Activated CD4-positive, alpha-beta T cell treated with anti-CD3 and anti-CD28 coated beads, Interleukin-2, amount 50 U/mL, for 4 hours (primary cell): ENCODE measurements at places on chromosomes 7 and 10.

- no peak for DNase-seq
Measured at GRCh38 chr7:23115991-23116390, 10.4 kb downstream of the KLHL7 start.

- no peak for DNase-seq
Measured at GRCh38 chr10:15760681-15761080, 41.0 kb upstream of the ITGA8 start.

- no peak for DNase-seq
Measured at GRCh38 chr7:151938550-151938949, 17.7 kb upstream of the GALNTL5 start.

DNA sequence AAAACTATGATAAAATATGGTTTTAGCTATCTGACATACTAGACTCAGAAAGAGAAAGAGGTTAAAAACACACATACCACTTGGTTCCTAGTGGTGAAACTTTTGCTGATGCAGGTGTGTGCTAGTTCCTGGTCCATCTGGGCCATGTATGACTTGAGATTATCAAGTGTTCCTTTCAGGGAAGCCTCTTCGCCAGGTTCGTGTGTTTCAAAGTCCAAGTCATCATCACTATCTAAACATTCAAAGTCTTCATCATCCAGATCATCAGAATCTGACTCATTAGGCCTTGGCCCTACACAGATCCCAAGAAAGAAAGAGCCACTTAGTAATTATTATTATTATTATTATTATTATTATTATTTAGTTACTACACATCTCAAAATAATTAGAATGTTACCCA is 26.4 kb downstream of the NUDT13 start:
- no peak for DNase-seq

DNA sequence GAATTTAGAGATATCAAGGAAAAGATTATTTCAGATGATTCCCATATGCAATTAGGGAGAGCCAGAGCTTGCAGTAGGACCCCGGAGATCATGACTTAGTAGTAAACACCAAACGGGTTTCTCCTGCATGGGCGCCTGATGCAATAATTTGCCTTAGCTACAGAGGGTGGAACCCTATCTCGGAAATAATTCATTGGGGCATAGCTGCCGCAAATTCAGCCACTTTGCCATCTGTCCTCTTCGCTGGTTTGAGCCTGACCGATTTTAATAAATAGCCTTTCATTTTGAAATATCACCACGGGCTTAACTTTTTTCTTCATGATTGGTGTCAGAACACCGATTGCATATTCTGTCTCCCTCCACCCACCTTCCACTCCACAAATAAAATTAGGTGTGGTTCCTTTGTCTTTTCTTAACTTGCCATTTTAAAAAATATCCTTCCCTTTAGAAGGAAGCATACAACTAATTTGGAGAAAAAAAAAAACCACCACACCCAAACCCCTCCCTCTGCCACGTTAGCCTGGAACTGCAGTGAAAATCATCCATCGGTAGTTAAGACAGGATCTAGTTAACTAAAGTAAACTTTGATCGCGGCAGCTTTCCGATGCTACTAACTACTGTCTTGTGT is 1.4 kb downstream of the GARS1 start:
- DNase-seq = no peak

DNA sequence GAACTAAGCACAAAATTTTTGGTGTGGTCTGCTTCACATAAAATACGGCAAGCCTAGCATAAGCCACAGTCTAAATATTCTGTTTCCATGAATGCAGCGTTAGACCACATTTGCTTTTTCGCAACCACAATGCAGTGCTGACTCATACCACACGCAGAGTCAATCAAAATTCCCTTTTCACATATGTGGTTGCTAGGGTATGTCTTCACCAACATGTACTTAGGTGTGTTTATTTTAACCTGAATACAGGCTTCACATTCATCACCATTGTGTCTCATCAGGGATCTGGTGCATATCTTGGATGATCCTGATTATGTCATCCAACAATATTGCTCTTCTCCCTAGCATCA is 90.8 kb downstream of the CHN2 start:
- DNase-seq = no peak
